ENCODE measurements at places on chromosomes 16 and 17.
A peak's percentile ranks its signal among the peaks of the same experiment; 100 is the strongest.

DNA sequence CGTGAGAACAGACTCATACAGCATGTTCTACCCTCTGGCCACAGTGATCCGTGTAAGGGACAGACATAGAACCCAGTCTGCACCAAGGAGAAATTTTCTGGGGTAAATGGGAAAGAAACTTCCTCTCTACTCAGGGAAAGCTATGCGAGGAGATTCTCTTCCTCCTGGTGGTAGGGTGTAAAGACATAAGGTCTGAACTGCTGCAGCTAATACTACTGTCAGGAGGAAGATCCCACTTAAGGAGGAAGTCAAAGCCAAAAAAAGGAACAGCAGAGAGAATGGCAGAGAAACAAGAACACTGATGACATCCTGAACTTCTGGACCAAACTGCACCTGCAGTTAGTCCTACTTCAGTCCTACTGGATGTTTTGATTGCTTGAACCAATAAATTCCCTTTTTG lies 7.1 kb upstream of the TM4SF5 start:
- no peak for DNase-seq

- no peak for DNase-seq
Measured at GRCh38 chr16:2778630-2778958, 1.5 kb upstream of the ELOB start.

DNA sequence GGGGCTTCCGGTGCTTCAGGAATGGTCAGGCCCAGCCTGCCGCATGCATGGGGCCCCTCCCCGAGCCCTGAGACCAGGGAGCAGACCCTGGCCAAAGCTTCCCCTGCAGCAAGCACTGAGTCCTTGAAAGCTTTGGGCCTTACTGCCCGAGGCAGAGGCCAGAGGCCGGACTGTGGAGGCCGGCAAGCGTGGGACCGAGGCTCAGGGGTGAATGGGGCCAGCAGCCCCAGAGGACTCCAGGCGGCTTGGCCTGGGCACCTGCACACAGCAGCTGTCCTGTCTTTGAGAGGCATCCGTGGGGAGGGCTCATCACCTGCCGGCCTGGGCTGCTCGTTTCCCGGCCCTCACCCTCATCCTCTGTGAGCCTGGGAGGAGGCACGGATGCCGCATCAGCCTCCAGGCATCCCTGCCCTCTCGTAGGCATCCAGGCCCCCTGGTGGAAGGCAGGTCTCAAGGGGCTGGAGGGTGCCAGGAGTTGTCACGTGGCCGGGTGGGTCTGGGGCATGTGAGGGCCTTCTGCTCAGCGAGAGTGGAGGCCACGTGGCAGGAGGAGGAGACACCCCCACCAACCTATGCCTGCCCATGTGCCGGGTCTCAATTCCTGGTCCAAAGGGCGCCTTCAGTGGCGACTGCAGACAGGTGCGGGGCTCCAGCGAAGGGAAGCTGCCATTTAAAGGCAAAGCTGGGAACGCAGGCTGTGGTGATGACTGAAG lies 31.4 kb downstream of the CACNA1H start:
- no peak for DNase-seq

- DNase-seq: no peak
Measured at GRCh38 chr16:25488435-25488834, 203.3 kb upstream of the HS3ST4 start.

DNA sequence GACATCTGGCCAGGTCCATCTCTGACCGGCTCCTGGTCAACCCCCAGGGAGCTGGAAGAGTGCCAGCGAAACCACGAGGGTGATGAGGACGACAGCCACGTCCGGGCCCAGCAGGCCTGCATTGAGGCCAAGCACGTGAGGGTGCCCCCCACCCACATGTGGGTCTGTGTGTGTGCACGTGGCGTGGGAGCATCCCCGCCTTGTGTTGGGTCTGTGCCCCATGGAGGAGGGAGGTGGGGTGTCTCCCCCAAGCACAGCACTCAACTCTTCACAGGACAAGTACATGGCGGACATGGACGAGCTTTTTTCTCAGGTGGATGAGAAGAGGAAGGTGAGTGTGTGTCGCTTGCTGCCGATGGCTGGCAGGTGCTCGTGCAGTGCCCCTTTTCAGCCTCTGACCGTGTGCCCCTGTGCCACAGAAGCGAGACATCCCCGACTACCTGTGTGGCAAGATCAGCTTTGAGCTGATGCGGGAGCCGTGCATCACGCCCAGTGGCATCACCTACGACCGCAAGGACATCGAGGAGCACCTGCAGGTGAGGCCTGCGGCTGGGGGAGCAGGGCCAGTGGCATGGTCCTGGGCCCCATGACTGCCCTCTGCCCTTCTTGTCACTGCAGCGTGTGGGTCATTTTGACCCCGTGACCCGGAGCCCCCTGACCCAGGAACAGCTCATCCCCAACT lies 1.7 kb downstream of the STUB1 start:
- DNase-seq: no peak

GRCh38 chr17:78892936-78893379 lies 10.0 kb downstream of the CEP295NL start:
- no peak for DNase-seq

DNA sequence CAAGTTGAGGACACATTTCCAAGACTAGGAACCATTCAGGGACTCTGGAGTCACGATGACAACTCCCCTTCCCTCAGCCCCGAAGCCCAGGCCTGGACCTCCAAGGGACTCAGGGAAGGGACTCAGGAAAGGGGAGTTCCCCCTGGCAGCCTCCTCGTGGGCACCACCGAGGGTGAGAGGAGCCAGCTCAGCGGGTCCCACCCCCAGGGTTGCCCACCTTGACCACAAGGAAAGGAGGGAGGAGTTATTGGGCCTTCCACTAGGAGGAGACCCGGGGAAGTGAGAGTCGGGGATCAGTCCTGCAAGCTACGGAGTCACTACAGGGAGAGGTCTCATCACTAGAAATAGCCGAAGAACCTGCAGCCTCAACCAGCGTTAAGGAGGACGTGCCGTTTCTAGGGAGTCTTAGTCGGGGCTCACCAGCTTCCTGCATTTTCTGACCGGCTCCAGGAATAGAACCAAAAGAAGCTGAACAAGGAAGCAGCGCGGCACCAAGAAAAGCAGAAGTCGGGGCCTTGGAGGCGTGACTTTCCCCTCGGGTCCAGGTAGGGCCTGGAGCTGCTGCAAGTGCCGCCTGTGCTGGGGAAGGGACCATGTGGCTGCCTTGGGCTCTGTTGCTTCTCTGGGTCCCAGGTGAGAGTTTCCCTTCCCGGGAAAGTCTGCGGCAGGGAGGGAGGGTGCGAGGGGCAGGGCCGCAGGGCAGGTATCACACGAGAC lies at the start of gene CD300A:
Gene CD300A, plus strand, starts transcription at position 524 of the 717 bp plus-strand sequence. Its CDS starts 70 bp downstream, at position 594.
- no peak for DNase-seq

GRCh38 chr17:20032636-20033035 lies 23.5 kb downstream of the SPECC1 start:
- no peak for DNase-seq

GRCh38 chr17:28347261-28347891 lies 10.0 kb downstream of the POLDIP2 start:
- DNase-seq: no peak

GRCh38 chr17:69082696-69083095 lies 22.0 kb upstream of the ABCA9 start:
- DNase-seq: no peak

DNA sequence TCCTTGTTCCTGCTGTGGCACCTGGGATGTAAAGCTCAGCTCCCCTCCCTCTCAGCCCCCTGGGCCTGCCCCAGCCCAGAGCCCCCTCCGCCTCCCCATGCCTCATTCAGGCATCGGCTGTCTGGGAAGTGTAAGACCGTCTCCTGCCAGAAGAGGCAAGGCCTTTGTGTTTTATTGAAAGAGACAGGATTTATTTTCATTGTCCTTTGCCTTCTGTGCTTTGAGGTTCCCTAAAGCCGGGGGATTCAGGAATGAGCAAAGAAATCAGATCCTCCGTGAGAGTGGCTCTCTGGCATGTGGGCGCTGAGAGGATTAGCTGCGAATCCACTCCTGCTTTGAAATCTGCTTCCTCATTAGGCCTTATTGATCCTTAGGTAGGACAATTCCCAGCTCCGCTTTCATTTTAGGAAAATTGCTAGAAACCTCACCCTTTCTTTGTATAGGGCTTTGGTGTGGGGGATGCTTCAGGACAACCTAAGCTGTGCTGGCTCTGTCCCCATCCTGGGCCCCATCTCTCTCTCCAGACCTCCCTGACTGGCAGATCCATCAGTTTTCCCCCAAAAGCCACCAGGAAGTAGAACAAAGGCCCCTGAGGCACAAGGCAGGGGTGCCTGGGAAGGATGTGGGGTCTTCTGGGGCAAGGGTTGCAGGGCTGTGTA lies 211.5 kb upstream of the TNRC6C start:
- DNase-seq: no peak

DNA sequence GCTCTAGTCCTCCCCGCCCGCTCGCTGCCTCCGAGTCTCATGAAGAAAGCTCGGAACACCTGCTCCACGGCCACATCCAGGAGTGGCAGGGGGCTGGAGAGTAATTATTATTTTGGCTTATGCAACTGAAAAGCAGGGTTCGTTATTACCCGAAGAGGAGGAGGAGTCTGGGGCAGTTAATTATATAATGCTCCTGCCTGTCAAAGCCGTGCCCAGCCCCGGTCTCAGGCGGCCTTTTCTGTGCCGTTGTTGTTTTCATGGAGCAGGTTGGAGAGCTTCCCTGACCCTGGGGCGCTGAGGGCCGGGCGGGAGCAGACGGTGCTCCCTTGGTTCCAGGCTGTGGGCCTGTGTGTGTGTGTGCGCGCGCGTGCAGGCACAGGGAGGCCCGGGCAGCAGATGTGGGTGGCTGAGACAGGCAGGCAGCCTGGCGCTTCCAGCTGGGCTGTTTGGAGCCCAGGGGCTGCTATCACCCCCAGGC lies 2.4 kb downstream of the JPH3 start:
- DNase-seq: no peak

DNA sequence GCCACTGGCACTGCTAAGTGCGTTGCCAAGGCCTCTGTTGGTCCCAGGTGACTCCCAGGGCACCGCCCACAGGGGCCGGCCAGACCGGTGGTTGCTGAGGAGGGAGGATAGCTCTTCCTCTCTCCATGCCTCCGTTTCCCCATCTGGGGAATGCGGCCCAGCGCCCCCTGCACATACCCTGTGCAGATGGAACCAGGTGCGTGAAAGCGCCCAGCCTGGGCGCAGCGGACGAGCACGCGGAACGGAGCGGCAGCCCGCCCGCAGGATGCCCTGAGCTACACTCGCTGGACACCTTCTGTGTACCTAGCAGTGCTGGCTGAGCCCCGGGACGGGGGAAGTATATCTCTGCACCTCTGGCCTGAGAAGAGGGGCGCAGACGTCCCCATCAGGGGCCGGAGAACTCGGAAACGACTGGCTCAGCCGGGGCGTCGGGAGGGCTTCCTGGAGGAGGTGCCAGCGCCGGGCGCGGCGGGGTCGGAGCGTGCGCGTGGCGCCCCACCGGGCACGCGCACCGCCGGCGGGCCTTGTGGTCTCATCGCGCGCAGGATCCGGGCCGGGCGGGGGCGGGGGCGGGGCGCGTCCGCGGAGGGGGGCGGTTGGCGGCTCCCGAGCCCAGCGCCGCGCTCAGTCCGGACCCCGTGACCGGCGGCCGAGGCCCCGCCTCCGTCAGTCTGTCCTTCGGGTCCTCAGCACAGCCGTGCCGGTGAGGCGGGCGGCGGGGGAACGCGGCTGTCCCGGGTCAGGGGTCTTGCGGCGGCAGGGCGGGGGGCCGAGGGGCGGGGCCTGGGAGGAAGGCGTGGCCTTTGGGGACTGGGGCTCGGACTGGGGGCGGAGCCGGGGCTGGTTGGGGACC lies at the start of the genes CCDC78 and HAGHL:
Gene CCDC78, minus strand, starts transcription at position 6 of the 853 bp plus-strand sequence. CDS start 76 bp downstream, outside the sequence.
Gene HAGHL, plus strand, starts transcription at position 669 of the 853 bp plus-strand sequence. CDS start 404 bp downstream, outside the sequence.
- peak; percentile 31 for DNase-seq

GRCh38 chr16:9362050-9362449 lies 270.6 kb downstream of the HAPSTR1 start:
- DNase-seq: no peak

GRCh38 chr17:21183468-21183867 lies 30.5 kb downstream of the TMEM11 start:
- no peak for DNase-seq

GRCh38 chr17:68107373-68107772 lies 71.8 kb downstream of the KPNA2 start:
- no peak for DNase-seq

DNA sequence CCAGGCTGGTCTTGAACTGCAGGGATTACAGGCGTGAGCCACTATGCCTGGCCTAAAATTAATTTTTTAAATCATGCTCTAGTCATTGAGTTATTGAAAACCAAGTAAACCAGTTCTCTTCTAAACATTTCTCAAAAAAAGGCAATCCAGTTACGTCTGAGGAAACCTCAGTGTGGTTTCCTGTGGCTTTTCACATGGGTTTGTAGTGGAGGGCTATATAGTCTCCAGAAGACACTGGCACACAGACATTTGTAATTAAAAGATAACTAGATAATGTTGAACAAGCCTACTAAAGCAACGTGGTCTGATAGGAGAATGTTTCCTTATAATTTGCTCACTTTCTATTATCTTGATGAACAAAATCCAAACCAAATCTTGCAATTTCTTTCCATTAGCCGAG lies 5.2 kb upstream of the TOB1 start:
- no peak for DNase-seq

DNA sequence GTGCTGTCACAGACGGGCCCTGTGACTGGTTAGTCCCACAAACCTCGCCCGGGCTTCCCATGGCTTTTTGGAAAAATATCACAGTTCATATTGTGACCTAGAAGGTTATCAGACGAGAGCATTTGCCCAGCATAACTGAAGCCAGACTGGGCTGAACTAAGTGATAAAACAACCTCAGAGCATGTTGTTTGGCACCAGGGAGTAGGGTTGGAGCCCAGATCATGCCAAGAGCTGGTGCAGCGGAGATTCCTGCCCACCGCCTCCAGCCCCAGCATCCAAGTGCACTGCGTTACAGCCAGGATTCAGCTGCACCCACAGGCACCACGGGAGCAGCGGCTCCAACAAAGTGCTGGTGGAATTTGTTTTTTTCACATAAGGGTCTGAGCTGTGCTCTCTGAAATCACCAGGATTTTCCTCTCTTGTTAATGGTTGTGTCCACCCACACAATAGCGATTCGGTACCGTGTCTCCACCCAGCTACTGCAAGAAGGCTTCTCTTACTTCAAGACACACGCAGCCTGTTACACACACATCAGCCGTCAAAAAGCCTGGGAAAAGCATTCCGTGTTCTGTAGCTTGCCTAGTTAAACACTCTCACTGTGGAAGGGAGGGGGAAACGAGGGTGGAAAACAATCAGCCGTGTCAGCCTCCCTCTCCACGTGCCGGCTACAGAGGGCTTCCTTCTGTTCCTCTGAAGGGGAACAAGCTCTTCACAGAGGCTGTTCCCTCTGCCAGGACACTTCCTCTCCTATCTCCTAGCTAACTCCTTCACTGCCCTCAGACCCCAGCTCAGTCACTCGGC lies 273.8 kb downstream of the C16orf95 start:
- DNase-seq: peak; percentile 35

GRCh38 chr16:72502594-72503005 lies 330.6 kb upstream of the PMFBP1 start:
- DNase-seq: no peak

DNA sequence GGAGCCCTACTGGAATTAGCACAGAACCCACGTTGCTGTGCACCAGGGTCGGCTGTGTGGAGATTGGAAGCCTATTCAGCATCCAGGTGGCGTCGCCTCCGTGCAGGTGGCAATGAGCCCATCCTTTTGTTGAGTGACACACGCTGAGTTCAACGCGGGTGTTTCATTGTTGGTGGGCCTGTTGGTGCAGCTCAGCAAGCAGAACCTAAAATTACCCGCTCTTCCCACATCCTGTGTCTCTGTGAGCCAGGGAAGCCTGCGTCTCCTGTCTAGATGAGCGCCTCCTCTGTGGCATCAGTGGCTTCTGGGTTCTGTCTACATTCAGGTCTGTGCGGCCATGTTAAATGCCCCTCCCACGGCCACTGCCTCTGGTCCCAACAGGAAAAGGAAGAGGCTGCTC lies 14.5 kb downstream of the CD2BP2 start:
- DNase-seq: no peak

Measured in nucleus accumbens (tissue), 56 donors.